ENCODE measurements at places on chromosomes 16 and 17.

DNA sequence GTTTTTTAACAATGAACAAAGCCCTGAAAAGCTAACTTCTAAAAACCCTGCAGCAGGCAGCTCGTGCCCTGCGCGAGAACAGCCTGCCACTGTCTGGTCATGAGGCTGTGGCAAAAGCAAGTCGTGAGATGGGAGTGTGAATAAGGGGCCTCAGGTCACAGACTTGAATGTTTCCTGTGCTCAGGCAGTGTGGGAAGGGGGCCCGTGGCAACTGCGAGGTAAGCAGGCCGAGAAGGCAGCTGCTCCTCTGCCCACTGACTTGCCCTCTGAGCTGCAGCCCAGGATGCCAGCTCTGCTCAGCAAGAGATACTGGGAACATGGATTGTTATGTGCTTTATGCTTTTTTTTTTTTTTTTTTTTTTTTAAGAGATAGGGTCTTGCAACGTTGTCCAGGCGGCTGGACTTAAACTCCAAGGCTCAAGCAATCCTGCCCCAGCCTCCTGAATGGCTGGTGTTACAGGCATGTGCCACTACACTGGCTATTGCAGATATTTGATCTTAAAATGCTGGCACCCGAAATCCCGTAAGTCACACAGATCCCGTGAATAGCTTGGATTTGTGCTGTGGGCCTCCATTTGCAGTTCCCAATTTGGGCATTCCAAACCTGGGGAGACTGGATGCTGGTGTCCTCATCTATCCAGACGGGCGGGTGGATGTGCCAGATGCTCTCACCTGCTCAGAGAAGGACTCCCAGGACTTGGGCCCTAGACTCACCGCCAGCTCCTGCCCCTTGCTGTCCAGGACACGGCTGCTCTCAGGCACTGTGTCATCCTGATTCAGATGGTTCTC, 44.0 kb downstream of the UBN1 start:
- DNase-seq: no peak

DNA sequence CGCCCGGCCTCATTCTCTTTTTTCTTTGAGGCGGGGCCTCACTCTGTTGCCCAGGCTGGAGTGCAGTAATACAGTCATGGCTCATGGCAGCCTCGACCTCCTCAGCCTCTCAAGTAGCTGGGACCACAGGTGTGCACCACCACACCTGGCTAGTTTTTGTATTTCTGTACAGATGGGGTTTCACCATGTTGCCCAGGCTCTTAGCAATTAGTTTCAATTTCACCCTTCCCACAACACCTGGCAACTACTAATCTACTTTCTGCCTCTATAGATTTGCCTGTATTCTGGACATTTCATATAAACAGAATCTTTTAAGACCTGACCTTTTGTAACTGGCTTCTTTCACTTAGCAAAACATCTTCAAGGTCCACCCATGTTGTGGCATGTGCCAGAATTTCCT, 8.0 kb upstream of the NT5M start:
- DNase-seq: no peak

- no peak for DNase-seq
Observed at GRCh38 chr17:12644623-12645022, 21.1 kb upstream of the MYOCD start.

- no peak for DNase-seq
Observed at GRCh38 chr16:86343027-86343795, 167.1 kb upstream of the FOXF1 start.

DNA sequence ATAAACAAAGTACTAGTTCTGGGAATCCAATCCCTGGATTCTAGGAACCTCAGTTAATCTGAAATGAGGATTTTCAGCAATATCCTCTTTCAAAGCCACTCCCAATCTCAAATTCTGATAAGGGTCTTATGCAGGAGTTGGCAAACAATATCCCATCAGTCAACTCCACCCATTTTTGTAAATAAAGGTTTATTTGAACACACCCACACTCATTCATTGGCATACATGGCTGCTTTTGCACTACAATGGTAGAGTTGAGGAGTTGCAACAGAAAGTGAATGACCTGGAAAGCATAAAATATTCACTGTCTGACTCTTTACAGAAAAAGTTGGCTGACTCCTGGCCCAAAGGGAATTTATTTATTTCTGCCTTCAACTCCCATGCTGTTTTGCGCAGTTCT, 157.7 kb upstream of the CDH11 start:
- DNase-seq: no peak

DNA sequence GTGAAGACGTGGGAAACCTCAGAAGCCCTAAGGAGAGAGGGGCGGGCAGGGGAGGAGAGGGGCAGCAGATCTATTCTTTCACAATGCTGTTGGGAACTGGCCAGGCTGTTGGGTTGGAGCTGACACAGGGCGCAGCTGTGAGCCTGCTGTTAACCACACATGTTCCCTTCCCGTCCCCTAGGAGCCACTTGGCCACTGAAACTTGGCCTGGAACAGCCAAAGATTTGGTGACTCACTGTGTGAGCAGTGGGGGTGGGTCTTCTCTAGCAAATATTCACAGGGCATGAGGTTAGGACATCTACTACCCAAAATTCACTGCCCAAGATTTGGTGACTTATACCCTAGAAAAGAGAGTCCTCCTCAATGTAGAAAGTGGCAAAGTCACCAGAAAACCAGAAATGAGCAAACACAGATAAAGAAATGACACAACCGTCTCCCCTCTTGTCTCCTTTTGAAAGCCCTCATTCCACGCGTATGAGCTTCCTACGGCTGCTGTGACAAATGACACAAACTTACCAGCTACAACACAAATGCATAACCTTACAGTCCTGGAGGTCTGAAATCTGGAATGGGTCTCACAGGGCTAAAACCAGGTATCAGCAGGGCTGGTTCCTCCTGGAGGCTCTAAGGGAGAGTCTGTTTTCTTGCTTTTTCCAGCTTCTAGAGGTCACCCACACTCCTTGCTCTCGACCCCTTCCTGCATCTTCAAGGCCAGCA, 6.3 kb downstream of the TBC1D16 start:
- peak; percentile 16 for DNase-seq

All from AG04449 (cell line).